ENCODE measurements at places on chromosomes 3 and 15.

DNA sequence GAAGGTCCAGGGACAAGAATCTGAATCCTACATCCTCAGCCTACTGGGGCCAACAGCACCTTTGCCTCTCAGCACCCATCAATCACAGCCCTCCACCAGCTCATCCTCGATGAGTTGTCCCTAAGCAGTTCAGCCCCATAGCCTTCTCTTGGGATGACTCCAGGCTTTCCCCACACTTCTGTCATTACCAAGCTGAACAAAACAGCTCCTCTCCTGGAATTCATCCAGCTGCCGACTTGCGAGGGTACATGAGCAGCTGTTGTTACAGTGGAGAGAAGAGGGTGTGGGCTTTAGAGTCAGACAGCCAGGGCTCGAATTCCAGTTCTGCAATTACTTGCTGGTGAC is 69.0 kb upstream of the THBS1 start:
- DNase-seq = peak; percentile 73

DNA sequence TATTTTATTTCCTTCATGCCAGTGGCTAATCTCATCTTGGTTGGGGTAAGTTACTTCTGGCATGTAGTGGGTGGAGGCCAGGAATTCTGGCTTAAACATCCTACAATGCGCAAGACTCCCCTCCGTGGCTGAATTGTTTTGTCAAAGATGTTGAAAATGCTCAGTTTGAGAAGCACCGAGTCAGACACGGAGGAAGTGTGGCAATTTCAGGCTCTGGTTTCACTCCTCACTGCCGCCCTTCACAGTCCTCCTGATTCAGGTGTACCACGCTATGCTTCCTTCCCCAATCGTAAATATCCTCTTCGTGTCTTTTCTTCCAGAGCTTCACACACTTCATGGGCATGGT is 150.7 kb downstream of the OPA1 start:
- no peak for DNase-seq

DNA sequence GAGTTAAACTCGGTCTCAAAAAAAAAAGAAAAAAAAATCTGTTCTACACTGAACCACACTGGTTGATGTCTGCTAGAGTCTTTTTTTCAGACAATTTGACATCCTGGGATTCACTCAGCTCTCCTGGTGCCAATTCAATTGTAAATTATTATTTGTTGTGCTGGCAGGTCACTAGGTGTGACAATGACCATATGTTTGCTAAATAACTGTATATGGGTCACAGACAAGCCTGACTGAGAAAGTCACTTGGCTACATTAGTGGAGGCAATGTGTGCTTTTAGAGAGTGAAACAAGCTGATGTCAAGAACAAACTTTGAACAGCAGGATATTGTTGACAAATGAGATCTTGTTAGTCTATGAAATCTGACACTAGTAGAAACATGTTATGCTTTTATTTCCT is 1379.1 kb downstream of the ZPLD1 start:
- DNase-seq = no peak

DNA sequence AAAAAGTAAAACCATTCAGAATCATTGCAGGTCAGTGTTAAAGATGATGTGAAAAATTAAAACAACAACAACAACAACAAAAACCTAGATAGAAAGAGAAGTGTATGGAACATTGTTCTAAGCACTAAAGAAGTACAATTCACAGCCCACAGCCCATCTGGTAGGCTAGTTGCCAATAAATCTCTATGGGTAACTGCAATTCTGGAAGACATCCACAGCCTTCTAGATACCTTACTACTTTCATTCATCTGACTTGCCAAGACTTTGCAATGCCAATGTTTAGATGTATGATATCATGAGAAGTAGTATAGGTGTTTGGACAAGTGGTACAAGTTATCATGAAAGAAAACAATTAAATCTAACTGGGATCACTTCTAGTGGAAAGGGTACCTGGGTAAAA is 198.6 kb downstream of the VGLL3 start:
- no peak for DNase-seq

DNA sequence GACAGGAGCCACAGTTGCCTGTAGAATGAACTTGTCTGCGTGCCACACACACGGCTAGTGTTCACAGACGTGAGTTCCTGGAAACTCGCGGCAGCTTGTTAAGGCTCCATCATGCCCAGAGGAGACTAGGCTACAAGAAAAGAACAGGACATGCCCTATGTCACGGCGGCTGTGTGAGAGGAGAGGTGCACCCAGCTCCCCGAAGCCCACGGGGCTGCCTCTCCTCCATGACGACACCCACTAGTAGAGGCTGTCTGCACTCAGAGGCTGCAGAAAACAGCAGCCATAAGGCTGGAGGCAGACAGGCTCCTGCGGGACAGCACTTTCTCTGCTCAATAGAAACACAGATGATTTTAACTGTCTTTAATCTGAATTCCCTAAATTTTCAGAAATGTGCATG is 19.0 kb upstream of the OCA2 start:
- no peak for DNase-seq

DNA sequence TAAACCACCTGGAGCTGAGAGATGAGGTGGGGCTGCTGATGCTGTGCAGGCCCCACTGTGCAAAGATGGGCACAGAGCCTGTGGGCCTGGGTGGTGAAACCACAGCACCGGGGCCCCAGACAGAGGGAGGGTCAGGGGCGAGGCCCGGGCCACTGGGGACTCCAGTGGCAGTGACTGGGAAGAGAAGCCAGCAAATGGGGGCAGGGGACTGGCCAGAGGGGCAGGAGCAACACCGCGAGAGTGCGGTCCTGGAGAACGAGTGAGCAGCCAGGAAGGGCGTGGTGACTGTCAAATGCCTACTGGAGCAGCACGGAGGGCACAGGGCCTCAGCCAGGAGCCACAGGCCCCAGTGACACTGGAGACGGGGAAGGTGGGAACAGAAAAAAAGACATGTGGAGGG is 39.8 kb downstream of the HCN4 start:
- no peak for DNase-seq

GRCh38 chr3:33299395-33300081 is 22.3 kb downstream of the FBXL2 start:
- peak; percentile 80 for DNase-seq

DNA sequence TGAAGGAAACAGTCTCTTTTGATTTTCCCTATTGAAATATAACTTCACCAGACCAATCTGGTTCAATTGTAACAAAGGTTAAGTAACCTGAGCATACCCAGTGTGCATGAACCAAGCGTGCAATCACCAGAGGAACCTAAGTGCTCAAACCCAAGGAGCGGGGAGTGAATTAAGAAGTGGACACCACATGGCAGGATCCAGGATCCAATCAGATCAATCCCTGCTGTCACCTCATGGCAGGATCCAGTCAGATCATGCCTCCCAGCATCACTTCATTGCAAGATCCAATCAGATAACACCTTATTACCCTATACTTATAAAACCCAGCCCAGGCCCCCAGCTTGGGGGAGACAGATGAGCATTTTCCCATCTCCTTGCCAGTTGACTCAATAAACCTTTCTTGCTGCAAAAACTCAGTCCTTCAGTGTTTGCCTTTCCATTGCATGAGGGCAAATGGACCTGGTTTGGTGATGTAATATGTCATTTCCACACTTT is 38.9 kb upstream of the RNU6-1 start:
- no peak for DNase-seq

- DNase-seq = no peak
These were observed 32.1 kb downstream of the CYFIP1 start for GRCh38 chr15:22948056-22948455.

- no peak for DNase-seq
These were observed 17.3 kb downstream of the MRPS11 start for GRCh38 chr15:88484682-88485331.

DNA sequence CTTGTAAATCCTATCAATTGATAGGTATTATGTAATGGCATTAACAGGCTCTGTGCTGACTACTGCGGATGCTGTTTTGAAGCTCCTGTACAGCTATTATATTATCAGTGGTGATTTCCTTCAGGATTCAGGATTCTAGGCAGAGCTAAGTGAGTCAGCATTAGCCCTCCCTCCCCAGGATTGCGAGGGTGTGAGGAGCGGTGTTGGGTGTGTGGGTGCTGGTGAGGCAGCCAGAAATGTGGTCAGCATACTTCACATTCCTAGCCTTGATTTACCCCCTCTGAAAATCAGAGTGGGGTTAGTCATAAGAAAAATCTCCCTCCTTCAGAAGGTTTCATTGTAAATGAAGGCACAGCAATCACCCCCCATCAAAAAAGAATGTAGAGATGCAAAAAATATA is 72.5 kb downstream of the SNTN start:
- peak; percentile 92 for DNase-seq

DNA sequence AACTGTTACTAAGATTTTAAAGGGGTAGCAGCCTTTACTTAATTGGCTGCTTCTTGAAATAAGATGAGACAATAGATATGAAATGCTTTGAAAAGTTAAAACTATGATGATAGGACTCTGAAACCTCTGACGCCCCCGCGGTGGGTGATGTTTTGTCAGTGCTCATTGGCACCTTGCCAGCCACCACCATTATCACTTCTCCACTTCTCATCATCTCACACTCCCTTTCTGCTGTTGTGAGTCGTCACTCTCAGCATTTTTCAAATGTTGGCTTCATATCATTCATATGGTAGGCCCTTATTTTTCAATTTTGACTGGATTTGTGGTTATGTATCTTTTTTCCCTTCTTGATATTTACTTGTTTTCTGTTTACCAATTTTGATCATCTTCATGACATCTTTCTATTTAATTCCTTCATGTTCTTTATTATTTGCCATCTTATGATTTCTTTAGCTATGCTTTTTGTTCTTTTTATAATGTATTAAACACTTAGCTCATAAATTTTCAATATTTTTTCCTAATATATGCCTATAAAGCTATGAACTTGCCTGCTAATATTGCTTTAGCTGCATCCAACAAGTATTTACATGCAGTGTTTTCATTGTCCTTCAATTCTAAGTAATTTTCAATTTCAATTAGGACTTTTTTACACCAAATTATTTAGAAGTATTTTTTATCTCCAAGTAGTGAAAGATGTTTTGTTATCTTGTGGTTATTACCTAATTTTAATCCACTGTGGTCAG is 30.3 kb upstream of the SKOR1 start:
- DNase-seq = no peak

DNA sequence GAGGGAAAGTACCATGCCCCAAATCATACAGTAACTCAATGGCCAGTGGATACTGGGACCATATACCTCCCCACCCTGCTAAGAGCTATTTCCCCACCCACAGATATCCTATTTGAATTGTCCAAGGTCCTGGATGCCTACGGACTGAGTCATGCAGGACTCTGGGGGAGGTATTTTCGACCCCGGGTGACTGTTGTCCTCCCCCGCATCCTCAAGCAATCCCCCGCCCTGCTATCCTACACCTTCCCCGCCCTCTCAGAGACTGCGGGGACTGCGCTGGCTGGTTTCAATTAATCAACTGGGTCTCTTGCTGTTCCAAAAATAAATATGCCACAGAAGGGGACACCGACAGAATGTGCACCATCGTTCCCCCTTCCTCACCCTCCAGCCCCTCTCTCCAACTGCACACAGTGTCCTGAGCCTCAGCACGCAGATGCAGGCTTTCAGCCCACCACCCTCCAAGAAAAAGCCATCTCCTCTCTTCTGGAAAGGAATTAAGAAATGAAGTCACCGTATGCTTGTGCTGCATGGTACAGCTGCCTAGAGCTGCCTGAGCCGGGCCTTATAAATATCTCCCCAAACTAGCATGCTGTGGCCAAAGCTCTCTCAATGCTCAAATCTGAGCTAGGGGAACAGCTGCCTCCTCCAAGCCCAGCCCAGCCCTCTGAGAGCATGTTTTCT is 8.1 kb downstream of the CAV3 start:
- peak; percentile 53 for DNase-seq

DNA sequence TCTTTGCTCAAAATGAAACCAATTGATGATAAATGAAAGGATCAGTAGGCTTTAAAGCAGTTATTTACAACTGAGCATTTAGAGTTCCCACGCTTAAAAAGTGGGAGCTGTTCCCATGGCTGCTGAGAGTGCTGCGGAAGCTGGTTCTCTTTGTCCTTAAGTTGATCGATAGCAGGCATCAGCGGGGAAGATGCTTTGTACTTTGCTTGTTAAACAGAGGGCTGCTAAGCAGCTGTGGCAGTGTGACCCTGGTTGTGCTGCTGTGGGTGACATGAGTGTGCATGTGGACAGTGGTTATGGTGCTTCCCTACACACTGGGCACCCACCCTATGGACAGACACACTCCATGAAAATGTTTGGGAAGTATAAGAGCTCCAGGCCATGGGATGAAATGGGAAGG is 96.3 kb downstream of the PTPRG start:
- no peak for DNase-seq

DNA sequence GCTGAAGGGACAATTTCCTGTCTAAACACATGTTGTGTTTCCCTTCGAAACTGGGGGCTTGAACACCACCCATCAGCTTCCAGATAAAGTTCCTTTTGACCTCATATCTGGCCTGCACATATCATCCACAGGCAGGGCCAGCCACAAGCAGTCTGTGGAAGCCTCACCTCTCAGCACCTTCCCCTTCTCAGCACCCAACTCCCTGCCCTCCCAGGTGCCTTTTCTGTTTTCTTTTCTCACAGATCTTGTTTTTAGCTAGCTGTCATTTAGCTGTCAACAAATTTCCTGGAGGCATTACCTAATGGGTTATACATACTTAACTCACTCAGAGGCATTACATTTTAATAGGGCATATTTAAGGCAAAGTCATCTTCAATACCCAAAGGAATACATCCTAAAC is 93.9 kb downstream of the SEMA6D start:
- DNase-seq = no peak

GRCh38 chr15:87752250-87752951 is 504.1 kb downstream of the NTRK3 start:
- DNase-seq = peak; percentile 89

- DNase-seq = no peak
These were observed 111.8 kb upstream of the TMC3 start for GRCh38 chr15:81485806-81486205.

GRCh38 chr3:22453906-22454535 is 703.0 kb upstream of the ZNF385D start:
- DNase-seq = no peak

DNA sequence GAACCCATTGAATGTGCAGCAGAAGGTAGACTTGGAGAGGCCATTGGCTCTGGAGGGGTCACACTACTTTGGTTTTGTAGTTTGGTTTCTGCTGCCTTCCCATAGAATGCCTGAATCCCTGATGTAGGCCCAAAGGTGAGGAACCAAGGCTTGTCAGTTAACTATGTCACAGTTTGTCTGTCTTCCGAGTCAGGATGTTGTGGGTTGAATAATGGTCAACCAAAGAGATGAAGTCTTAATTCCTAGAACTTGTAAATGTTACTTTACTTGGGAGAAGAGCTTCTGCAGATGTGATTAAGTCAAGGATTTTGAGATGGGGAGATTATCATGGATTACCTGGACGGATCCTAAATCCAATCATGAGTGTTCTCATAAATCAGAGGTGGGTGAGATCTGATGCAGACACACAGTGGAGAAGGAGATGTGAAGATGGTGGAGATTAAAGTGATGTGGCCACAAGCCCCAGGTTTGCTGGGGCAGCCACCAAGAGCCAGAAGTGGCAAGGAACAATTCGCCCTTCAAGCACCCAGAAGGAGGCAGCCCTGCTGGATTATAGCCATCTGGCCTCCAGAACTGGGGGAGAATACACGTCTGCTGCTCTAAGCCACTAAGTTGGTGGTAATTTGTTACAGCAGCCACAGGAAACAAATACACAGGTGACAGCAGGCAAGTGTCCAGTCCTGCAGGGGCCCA is 2.3 kb upstream of the CCR8 start:
- no peak for DNase-seq

GRCh38 chr3:55595420-55595819 is 108.3 kb upstream of the WNT5A start:
- DNase-seq = no peak

GRCh38 chr3:134279466-134279865 is 28.8 kb upstream of the RYK start:
- no peak for DNase-seq

GRCh38 chr15:95868450-95868849 is 462.1 kb upstream of the NR2F2 start:
- no peak for DNase-seq
